ENCODE measurements at places on chromosomes 1 and 21.
A peak's percentile ranks its signal among the peaks of the same experiment; 100 is the strongest.

GRCh38 chr1:238318294-238319110, 427.8 kb upstream of the ZP4 start:
- no peak for DNase-seq

- no peak for DNase-seq
Measured at GRCh38 chr1:67433837-67434236, 3.6 kb upstream of the SERBP1 start.

DNA sequence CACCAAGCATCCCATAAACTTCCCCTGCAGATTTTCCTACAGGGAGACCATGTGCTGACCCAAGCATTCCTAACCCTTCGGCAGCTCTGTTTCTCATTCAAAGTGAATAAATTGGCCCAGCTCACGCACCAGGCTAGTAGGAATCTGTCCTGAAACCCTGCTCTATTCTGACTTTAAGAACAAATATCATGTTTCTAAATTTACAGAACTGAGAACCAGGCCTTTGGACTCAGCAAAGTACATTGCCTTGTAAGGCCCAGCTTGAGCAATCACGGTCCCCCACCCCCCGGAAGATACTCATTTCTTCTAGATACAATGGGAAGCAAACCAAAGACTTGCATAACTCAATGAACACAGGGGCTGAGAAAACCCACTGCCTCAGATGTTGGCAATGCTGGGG, 160.1 kb upstream of the NFIA start:
- no peak for DNase-seq

GRCh38 chr1:21269461-21270085, 20.7 kb downstream of the ECE1 start:
- DNase-seq, result no peak

DNA sequence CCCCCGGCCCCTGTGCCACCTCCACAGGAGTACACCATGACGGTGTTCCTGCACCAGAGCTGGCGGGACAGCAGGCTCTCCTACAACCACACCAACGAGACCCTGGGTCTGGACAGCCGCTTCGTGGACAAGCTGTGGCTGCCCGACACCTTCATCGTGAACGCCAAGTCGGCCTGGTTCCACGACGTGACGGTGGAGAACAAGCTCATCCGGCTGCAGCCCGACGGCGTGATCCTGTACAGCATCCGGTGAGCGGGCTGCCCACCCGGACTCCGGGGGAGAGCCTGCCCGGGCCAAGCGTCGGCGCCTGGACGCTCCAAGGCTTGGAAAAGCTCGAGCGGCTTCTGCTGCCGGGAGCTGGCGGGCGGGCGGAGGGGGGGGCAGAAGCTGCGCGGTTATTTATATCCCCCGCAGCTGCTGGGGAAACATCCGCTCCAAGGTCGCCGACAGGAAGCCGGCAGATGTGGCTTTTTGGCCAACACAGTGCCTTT, 6.4 kb downstream of the GABRD start:
- DNase-seq, result peak; percentile 89

DNA sequence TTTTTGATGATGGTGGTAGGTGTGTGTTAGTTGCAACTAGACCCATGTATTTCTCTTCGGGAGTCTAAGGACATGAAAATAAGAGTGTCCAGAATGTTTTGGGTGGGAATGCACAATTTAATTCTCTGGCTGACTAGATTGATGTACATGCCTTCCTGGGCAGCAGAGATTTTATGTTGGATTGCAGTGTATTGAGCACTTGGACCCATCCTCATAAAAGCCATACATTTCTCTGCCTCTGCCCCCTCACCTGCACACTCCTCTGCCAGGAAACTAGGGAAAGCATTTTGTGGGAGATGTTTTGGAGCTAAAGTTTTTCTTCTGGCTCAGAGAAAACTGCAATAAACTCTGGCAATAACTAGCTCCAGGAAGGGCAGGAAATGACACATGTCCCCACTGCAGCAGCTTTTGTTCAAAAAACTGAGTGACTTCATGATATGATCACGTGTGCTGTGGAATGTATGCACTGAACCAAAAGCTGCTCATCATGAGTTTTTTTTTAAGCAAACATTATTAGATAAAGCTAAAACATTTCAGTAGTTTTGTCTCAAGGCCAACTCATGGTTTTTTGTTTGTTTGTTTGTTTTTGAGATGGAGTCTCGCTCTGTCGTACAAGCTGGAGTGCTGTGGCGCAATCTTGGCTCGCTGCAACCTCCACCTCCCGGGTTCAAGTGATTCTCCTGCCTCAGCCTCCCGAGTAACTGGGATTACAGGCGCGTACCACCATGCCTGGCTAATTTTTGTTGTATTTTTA, 17.6 kb downstream of the RIT1 start:
- no peak for DNase-seq

- no peak for DNase-seq
Measured at GRCh38 chr1:167658574-167659328, 28.7 kb downstream of the RCSD1 start.

DNA sequence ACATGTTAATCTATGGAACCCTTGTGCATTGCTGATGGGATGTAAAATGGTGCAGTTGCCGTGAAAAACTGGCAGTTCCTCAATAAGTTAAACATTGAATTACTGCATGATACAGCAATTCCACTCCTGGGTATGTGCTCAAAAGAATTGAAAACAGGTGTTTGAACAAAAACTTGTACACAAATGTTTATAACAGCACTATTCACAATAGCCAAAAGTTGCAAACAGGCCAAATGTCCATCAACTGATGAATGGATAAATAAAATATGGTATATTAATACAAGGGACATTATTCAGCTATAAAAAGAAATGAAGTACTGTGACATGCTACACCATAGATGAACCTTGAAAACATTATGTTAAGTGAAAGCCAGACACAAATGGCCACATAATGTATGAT, 17.7 kb upstream of the SRSF10 start:
- DNase-seq, result no peak

- no peak for DNase-seq
Measured at GRCh38 chr1:247316590-247317197, 15.0 kb downstream of the ZNF496 start.

DNA sequence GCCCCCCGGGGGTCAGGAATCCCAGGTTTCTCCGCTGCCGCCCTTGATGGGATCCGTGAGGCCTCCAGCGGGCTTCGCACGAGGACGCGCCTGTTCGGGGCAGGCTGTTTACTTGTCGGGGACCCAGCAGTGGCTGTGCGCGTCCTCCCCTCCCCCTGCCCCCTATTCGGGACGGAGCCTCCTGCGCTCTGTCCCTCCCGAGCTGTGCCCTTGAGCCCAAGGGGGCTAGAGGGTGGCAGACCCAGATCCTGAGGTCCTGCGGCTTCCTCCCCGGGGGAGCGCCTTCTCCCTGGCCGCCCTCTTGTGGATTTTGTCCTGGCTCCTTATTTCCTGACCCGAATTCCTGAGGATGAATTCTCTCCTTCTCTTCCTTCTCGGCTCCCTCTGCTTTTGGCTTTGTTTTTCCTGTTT, 38.4 kb downstream of the PIK3CD start:
- DNase-seq, result no peak

DNA sequence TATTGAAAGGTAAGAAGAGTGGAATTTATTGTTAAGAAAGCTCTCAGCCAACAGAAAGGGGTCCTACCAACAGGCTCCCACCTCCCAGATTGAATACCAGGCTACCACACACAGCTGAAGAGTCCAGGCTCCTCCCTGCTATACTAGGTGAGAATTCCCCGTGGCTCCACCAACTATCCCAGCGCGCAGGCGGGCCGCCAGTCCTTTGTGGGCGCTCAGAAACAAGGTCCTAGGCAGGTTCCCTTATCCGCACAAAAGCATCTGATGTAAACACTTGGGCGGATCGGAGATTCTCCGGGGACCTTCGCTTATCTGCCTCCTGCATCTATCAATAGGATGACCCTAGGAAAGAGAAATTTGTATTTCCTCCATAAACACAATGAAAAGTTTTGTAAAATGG, 423.9 kb upstream of the ADGRL4 start:
- DNase-seq, result no peak

GRCh38 chr1:71089536-71090270, 8.9 kb upstream of the ZRANB2 start:
- no peak for DNase-seq

Data from posterior cingulate gyrus (tissue), 11 donors.